ENCODE measurements at places on chromosomes 6 and 20.

DNA sequence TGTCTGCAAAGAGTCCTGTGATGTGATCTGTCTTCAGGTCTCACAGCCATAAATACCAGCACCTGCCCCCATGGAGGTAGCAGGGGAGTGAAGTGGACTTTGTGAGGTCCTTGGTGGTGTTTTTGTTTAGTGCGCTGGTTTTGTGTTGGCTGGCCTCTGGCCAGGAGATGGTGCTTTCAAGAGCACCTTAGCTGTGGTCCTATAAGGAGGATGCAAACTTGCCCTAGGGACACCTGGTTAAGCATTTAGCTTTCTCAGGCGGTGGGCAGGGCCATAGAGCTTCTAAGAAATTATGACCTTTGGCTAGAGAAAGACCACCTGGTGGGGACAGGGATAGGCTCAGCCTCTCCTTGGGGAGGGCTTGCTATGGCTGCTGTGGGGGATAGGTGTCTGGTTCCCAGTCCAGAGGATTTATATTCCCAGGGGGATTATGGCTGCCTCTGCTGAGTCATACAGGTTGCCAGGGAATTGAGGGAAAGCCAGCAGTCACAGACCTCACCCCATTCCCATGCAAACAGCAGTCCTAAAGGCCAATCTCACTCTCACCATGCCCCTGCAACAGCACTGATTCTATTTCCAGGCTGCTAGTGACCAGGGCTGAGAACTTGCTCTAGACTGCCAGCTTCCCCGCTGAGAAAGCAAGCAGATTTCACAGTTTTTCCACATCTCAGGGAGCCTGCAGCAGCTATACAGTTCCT, 259.3 kb downstream of the TFAP2B start:
- no peak for DNase-seq

GRCh38 chr20:13221673-13222318, 722 bp downstream of the ISM1 start:
- peak; percentile 23 for DNase-seq

- DNase-seq = peak; percentile 59
These were observed 43.0 kb upstream of the PTGIS start for GRCh38 chr20:49610691-49611538.

GRCh38 chr6:147911686-147912085, 403.2 kb downstream of the SAMD5 start:
- DNase-seq = no peak

DNA sequence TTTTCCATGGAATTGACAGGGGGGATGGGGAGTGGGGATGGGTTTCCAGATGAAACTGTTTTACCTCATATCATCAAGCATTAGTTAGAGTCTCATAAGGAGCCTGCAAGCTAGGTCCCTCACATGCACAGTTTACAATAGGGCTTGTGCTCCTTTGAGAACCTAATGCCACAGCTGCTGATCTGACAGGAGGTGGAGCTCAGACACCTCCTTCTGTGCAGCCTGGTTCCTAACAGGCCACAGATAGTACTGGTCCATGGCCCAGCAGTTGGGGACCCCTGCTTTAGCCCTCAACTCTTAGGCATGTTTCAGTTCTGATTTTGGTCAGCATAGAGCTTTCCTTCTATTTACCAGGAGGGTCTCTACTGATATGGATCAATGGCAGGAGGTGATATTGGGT, 251.6 kb downstream of the LAMA2 start:
- DNase-seq = no peak

All from NCI-H226 (cell line).